Stimulated activated CD8-positive, alpha-beta memory T cell treated with anti-CD3 and anti-CD28 coated beads, Interleukin-7, amount 100 ng/mL, for 1 hour (primary cell): ENCODE measurements at places on chromosomes 6 and 20.

DNA sequence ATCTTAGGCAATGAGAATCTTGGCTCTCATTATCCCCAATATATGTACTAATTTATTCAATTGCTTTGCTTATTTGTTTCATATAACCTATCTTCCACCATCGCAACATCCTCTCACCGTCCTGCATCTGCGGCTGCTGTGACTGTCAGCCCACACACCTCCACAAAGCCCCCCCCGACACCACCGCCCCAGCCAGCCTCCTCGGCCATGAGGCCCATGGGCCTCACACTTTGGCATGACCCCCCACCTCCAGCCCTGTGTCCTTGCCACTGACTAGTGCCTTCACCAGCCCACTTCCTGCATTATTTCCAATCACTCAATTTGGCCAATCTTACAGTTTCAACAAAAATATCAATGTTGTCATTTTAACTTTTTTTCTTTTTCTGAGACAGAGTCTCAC lies 60.7 kb upstream of the TOX2 start:
- DNase-seq: no peak

DNA sequence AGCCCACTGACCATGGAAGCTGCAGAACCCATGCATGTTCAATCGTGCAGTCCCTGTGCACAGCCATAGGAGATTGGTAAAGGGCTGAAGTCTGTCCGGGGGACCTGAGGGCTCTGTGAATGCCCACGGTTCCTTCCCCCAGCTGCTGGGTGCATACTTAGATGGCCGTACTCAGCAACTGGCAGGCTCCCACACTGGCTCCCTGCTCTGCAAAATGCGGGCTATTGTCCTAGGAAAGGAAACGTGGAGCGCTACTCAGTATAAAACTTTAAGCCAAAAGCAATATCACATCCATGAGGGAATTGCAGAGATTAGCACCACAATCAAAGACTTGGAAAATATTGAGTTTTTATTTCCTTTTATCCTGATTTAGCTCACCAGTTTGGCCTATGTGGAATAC lies 202.0 kb downstream of the WDR27 start:
- DNase-seq: no peak

GRCh38 chr20:12965212-12965869 lies 43.4 kb upstream of the SPTLC3 start:
- no peak for DNase-seq

- no peak for DNase-seq
Measured at GRCh38 chr6:106974999-106975737, 639 bp upstream of the CD24 start.

DNA sequence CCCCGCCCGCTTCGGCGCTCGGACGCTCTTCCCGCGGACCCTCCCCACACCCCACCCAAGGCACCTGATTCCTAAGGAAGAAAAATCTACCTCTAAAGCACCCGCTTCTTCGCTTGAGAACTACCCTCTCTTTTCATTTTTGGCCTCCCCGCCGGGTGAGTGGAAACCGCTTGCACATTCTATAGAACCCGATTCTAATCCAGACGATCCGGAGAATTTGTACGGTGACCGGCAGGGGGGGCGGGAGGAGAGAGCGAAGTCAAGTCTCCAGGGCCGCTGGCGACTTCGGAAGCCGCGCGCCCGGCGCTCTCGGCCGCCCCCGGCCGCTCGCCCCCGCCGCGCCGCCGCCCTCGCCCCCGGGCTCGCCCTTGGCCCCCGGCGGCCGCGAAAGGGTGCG lies at the start of gene RBM24:
Gene RBM24 (plus strand): TSS at position 262 of the 397 bp plus-strand sequence. CDS start 221 bp downstream, outside the sequence.
- DNase-seq: no peak

- DNase-seq: no peak
Measured at GRCh38 chr20:2748551-2749342, 51.7 kb downstream of the CPXM1 start.

- DNase-seq: no peak
Measured at GRCh38 chr6:147510929-147511590, 2.6 kb downstream of the SAMD5 start.

DNA sequence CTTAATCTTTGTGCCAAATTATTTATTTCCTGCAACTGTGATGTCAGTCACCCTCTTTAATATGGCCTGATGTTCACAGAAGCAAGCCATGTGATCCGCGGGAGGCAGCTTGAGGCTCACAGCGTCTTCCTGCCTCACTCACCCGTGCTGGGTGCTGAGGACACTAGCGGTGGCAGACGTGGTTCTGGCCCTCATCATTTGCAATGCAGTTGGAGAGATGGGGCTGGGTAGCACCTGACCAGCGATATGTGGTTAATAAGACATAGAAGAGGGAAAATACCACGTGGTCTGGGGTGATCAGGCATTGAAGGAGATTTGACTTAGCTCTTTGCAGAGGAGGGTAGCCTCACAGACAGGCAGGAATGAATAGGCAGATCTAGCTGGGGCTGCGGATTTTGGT lies 264.7 kb downstream of the TMEM242 start:
- no peak for DNase-seq

DNA sequence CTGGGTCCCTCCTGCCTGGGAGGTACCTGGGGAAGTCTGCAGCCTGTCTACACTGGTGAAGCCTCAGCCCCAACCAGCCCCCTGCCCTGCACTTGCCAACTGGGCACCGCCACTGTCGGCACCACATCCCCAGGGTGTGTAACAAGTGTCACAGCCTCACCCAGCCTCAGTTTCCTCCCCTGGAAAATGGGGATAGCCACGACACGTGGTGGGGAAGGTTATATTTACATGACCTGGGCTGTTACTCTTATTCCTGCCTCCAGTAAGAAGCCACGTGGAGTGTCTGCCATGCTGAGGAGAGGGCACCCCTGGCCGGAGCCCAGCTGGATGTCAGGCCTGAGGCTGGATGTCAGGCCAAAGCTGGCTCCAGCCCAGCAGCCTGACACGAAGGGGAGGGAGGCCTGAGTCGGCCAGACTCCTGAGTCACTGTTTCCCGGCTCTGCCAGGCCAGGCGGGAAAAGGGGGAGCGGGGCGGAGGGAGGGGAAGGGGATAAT lies 44.9 kb downstream of the SNAI1 start:
- DNase-seq: no peak

DNA sequence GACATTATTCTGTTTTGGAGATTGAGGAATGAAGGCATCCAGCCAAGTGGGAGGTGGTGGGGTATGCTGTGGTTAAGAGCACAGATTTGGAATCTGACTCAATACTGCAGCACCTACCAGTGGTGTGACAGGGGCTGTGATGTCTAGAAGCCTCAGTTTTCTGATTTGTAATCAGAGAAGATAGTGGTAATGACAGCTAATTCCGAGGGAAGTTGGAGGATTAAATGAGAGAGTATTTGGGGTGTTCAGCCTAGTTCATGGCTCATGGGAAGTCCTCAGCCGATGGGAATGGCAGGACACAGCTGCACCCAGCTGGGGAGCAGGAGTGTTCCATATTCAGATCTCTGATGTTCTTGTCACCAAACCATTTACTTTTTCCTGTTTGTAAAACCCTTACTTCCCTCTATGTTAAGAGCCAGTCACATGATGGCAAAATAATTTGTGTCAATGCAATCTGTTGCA lies 9.3 kb downstream of the SLC9A8 start:
- DNase-seq: no peak

DNA sequence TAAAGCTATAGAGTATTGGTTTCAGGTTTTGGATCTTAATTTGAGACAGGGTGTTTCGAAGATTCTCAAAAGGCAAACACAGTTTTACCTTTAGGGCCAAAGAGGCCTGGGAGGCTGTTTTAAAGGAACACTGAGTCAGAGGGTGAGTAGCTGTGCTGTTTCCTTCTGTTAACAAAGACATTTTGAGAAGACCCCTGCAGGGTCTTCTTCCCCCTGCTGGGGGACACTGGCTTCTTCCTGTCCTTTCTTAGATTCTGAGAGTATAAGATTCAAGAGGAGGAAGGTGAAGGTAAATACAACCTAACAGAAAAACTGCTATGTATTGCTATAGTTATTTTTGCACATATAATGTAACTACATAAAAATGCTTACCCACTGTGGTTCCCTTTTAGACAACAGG lies 19.0 kb downstream of the HS3ST5 start:
- no peak for DNase-seq

- no peak for DNase-seq
Measured at GRCh38 chr20:51331481-51331880, 211.0 kb downstream of the NFATC2 start.

DNA sequence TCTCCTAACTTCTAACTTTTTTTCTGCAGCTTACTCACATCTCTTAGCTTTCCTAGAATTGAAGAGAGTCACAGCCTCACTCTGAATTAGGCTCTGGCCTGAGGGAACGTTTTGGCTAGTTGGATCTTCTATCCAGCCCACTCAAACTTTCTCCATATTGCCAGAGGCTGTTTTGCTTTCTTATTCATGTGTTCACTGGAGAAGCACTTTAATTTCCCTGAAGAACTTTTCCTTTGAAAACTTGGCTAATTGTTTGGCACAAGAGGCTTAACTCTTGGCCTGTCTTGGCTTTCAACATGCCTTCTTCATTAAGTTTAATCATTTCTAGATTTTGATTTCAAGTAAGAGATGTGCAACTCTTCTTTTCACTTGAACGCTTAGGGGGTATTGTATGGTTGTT lies 138.2 kb upstream of the PLCB4 start:
- DNase-seq: no peak

DNA sequence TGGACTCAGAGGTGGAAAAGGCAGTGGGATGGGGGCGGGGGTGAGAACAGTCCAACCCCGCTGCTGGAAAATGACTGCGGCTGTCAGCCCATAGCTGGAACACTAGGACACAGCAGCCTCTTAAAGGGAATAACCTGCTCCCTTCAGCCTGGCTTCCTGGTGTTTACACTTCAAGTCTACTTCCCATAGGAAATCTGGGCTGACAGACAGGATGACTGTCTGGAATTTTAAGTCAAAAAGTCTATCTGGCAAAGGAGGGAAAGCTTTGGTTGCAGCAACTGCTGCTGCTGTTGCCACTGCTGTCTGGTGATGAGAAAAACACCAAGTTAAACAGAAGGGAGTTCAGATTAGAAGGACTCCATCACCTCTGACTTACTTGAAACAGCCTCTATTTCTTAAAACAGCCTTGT lies 44.9 kb downstream of the TNFRSF21 start:
- no peak for DNase-seq

- DNase-seq: no peak
Measured at GRCh38 chr20:9500121-9500520, 14.3 kb upstream of the LAMP5 start.

- no peak for DNase-seq
Measured at GRCh38 chr6:138349891-138350290, 27.8 kb upstream of the SMIM28 start.

DNA sequence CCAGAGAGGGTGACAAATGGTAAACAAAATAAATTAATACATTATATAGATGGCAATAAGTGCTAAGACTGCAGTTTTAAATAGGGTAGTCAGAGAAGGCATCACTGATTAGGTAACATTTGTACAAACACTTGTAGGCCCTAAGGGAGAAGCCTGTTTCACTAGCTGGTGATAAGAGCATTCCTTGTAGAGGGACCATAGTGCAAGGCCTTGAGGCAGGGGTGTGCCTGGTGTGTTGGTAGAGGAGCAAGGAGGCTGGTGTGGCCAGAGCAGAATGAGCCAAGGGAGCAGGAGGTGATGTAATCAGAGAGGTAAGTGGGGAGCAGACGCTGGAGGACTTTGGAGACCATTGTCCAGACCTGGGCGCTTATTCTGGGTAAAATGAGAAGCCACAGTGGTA lies 70.7 kb downstream of the ANKRD6 start:
- no peak for DNase-seq

DNA sequence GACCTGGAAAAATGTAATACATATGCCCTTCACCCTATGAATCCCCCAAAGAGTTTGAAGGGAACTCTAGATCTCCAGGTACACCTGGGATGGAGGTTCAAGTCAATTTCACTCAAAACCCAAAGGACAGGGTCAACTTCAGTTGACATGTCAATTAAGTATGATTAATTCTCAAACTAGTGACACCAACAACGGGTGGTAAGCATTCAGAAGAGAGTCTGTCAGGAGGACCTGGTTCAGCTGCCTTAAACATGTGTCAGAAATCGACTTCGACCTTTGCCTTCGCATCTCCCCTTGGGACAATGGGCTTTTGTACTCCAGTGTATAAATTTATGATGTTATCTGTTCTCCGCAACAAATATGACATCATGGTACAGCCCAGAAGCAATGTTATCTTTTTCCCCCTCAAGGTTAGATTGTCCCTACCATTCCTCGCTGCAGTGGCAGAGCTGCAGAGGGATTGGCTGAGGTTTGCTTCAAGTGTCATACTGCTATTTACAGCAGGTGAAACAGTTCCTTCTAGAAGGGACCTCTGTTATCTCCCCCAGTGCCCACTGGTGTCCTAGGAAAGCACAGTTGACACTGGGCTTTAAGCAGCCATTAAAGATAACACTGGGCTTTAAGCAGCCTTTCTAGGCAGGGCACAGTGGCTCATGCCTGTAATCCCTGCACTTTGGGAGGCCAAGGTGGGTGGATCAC lies 94.7 kb upstream of the SNX9 start:
- DNase-seq: no peak

- DNase-seq: no peak
Measured at GRCh38 chr20:20414640-20415220, 46.8 kb downstream of the INSM1 start.

DNA sequence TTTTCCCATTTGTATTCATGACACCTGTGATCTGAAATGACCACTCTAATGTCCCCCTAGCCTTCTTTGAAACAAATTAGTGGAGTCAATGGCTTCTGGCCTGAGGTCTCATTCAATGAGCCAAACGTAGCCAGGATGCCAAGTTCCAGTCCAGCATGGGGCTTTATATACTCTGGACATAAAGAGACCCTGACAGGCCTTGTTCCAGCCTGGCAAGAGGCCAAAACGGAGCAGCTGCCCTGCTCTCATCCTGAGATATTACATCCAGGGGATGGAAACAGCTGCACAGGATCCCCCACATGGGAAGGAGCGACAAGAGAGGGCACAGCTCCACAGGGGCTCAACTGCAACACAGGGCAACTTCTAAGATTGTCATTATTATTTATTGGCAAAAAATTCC lies 437.8 kb downstream of the CDH26 start:
- DNase-seq: no peak

GRCh38 chr6:10991115-10991514 lies 53.0 kb downstream of the ELOVL2 start:
- DNase-seq: no peak

DNA sequence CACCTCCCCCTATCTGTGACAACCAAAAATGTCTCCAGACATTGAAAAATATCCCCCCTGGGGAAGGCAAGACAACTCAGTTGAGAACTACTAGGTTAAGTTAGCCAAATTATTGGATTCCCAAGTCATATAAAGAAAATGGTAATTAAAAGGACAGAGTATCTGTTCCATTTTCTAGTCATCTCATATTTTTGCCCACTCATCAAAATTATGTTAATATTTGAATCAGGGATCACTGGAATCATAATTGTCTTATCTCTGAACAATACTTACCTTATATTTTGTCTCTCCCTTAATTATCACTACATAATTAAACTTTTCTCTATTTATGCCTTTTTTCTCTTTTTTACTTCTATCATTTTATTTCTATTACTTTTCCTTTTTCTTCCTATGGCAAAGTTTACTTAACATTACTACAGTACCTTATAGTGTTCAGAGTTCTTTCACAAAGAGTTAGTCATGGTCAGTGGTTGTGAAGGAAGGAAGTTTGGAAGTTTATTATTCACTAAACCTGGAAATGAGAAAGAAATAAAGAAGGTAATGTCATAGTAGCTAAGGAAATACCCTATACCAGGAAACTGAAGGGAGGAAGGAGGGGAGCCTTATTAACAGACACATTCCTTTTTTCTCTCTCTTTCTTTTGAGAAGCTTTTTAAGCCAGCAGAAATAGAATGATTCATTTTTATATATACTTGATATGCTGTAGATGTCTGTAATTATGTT lies 332.9 kb downstream of the COL12A1 start:
- DNase-seq: no peak

GRCh38 chr6:107864226-107865127 lies 40.4 kb upstream of the SCML4 start:
- DNase-seq: no peak
